ENCODE measurements at places on chromosomes 13 and 19. TPM values are rescaled to one million over a fixed set of nuclear protein-coding genes. Genes with fewer than 3 reads are reported as not detected.

DNA sequence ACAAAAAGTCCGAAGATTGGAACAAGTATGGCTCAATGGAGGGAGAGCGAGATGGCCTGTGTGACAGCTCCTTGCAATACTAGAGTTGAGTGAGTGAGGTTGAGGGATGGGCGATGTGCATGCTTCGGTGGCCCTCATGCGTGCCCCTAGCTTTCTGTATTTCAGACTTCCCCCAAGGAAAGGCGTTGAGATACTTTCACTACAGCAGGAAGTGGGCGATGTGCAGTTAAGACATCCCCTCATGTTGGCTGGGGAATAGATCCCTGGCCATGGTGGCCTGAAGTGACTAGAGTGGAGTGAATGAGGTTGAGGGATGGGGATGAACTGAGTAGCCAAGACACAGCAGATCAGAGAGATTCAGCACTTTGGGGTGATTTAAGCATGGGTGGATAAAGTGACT, 633.9 kb upstream of the GPC6 start:
- no peak overlapping the region for H3K27ac ChIP-seq
- no peaks in the 10 kb centered on the region for H3K27me3 ChIP-seq
- H3K4me3 ChIP-seq, result no peak overlapping the region

- peak; percentile 19 for DNase-seq
- H3K4me3 ChIP-seq, result no peak overlapping the region
- no peaks in the 10 kb centered on the region for H3K36me3 ChIP-seq
- H3K27ac ChIP-seq, result no peak overlapping the region
These were observed 185.4 kb downstream of the KDM4B start for GRCh38 chr19:5154129-5154798.

DNA sequence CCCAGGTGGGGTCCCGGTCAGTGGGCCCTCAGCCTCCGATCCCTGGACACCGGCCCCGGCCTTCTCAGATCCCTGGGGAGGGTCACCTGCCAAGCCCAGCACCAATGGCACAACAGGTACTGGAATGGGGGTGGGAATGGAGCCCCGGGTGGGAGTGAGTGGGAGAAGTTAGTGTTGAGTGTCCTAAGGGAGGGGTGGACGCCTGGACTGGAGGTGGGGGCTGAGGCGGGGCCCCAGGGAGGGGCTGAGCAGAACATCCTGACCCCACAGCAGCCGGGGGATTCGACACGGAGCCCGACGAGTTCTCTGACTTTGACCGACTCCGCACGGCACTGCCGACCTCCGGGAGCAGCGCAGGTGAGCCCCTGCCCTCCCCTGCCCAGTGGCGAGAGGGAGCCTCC, 17.7 kb downstream of the EPN1 start:
- H3K36me3 ChIP-seq, result no peaks in the 10 kb centered on the region
- DNase-seq, result no peak
- no peaks in the 10 kb centered on the region for H3K27me3 ChIP-seq
- no peak overlapping the region for H3K27ac ChIP-seq

- H3K4me1 ChIP-seq, result peaks cover 4% of the 10 kb centered on the region
- no peaks in the 10 kb centered on the region for H3K36me3 ChIP-seq
- H3K27me3 ChIP-seq, result peaks cover 15% of the 10 kb centered on the region
- no peak overlapping the region for H3K4me3 ChIP-seq
- DNase-seq, result no peak
These were observed 2.0 kb downstream of the GSX1 start for GRCh38 chr13:27794368-27794691.

The FCER2 gene
- total RNA-seq, result not detected

The ZGLP1 gene
- not detected for total RNA-seq

- no peak overlapping the region for H3K27ac ChIP-seq
- no peak overlapping the region for H3K4me3 ChIP-seq
- no peaks in the 10 kb centered on the region for H3K27me3 ChIP-seq
- no peaks in the 10 kb centered on the region for H3K4me1 ChIP-seq
- no peaks in the 10 kb centered on the region for H3K36me3 ChIP-seq
- no peak for DNase-seq
These were observed 457.9 kb downstream of the FOXO1 start for GRCh38 chr13:40208517-40208916.

The SIGLEC12 gene
- not detected for total RNA-seq

DNA sequence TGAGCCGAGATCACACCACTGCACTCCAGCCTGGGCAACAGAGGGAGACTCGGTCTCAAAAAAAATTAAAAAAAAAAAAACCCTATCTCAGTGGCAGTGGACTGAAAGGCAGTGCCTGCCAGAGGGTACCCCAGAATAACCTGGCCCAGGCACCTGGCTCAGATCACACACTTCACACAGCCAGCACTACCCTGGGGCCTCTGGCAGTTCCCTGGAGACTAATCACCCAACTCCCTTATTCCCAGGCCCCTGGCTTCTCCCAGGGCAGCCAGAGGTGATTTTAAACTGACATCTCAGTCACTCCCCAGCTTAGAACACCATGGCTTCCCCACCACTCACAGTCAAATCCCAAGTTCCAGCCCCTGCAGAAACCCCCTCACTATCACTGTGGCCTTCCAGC, 3.5 kb upstream of the SLC27A5 start:
- DNase-seq, result no peak
- no peaks in the 10 kb centered on the region for H3K4me1 ChIP-seq
- H3K36me3 ChIP-seq, result no peaks in the 10 kb centered on the region
- H3K4me3 ChIP-seq, result no peak overlapping the region
- H3K27ac ChIP-seq, result no peak overlapping the region

GRCh38 chr13:42392716-42393572, 121.0 kb downstream of the AKAP11 start:
- H3K36me3 ChIP-seq, result no peaks in the 10 kb centered on the region
- H3K27me3 ChIP-seq, result no peaks in the 10 kb centered on the region
- no peaks in the 10 kb centered on the region for H3K4me1 ChIP-seq
- no peak overlapping the region for H3K27ac ChIP-seq
- no peak overlapping the region for H3K4me3 ChIP-seq

The PGLYRP2 gene
- total RNA-seq, result not detected

The CYP4F2 gene
- 0.14 TPM for total RNA-seq

The SOX1 gene
- not detected for total RNA-seq

GRCh38 chr19:41330481-41330880, 20.5 kb downstream of the CCDC97 start:
- H3K4me3 ChIP-seq, result no peak overlapping the region
- DNase-seq, result no peak
- H3K4me1 ChIP-seq, result no peaks in the 10 kb centered on the region
- H3K27ac ChIP-seq, result no peak overlapping the region
- no peaks in the 10 kb centered on the region for H3K27me3 ChIP-seq

GRCh38 chr13:84784443-84785153, 902.3 kb upstream of the SLITRK1 start:
- H3K27ac ChIP-seq, result no peak overlapping the region
- no peak overlapping the region for H3K4me3 ChIP-seq
- H3K36me3 ChIP-seq, result no peaks in the 10 kb centered on the region
- H3K27me3 ChIP-seq, result no peaks in the 10 kb centered on the region
- no peak for DNase-seq

DNA sequence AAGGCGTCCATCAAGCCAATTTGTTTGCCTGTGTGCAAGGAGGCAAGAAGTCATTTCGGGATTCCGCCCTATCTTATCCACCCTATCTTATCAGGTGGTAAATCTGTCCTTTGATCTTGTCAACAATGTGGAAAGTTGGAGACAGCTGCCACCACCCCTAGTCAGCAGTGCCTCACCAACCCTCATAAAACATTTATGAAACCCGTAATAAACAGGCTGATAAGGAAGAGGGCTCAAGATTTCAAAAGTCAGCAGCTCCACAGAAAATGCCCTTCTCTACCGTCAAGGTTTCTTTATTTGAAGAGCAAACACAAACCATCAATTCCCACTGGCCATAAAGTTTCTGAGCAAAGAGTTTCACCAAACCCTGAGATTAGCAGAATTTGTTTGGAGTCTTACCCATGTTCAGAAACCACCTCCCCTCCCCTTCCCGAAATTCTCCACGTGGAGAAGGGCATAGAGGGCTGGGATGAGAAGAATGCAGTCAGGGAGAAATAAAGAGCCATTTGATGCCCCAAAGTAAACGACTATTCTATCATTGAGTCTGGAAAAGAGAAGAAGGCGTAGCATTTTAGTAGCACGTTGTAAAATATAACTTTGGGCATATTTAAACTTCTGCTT, 196.0 kb upstream of the GPR12 start:
- no peak for DNase-seq
- no peak overlapping the region for H3K27ac ChIP-seq
- no peaks in the 10 kb centered on the region for H3K4me1 ChIP-seq
- H3K4me3 ChIP-seq, result no peak overlapping the region
- H3K36me3 ChIP-seq, result no peaks in the 10 kb centered on the region

GRCh38 chr19:55066107-55066709, 3.3 kb upstream of the RDH13 start:
- H3K4me1 ChIP-seq, result no peaks in the 10 kb centered on the region
- H3K4me3 ChIP-seq, result no peak overlapping the region
- no peaks in the 10 kb centered on the region for H3K36me3 ChIP-seq
- DNase-seq, result no peak

DNA sequence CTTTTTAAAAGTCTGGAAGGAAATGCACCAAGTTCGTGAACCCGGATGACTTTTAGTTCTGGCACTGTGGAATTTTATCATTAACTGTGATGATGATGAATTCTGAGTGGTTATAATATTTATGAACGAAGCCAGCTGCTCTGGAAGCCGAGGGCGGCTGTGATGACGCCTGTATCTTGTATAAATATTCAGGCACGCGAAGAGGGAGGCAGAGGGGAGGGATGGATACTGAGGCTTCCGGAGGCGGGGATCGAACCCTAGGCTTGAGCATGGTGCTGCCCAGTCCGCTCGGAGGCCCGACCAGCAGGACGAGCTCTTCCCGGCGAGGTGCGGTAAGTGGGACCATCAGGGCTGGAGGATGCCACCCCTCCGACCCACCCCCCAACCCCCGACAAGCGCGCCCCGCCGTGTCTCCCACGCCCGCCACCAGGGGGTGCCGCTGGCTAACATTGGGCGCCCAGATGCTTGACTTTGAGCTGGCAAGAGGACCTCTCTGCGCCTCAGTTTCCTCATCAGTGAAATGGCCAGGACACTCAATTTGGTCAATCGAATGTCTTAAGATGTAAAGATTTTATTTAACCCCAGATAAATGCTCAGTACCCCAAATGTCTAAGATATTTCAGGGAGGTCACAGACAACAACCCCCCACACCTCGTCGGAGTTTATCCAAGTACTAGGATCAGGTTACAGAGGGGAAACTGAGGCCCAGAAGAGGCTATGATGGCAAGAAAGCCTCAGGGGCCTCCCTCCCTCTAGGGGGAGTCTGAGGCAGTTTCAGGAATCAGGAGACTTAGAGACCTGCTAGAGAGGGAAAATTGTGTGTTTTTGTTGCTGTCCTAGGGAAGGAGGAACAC, 4.5 kb upstream of the RAB3A start:
- peak; percentile 37 for DNase-seq
- no peaks in the 10 kb centered on the region for H3K4me1 ChIP-seq
- no peaks in the 10 kb centered on the region for H3K27me3 ChIP-seq

- H3K27ac ChIP-seq, result no peak overlapping the region
- H3K4me1 ChIP-seq, result no peaks in the 10 kb centered on the region
- no peaks in the 10 kb centered on the region for H3K36me3 ChIP-seq
- H3K4me3 ChIP-seq, result no peak overlapping the region
- no peak for DNase-seq
These were observed 45.7 kb downstream of the C1QTNF9 start for GRCh38 chr13:24355103-24355502.

- no peaks in the 10 kb centered on the region for H3K36me3 ChIP-seq
- no peaks in the 10 kb centered on the region for H3K27me3 ChIP-seq
- no peaks in the 10 kb centered on the region for H3K4me1 ChIP-seq
- no peak overlapping the region for H3K4me3 ChIP-seq
- no peak for DNase-seq
These were observed 169.0 kb upstream of the UFM1 start for GRCh38 chr13:38180670-38181069.

The PROZ gene
- not detected for total RNA-seq

The FFAR2 gene
- not detected for total RNA-seq

DNA sequence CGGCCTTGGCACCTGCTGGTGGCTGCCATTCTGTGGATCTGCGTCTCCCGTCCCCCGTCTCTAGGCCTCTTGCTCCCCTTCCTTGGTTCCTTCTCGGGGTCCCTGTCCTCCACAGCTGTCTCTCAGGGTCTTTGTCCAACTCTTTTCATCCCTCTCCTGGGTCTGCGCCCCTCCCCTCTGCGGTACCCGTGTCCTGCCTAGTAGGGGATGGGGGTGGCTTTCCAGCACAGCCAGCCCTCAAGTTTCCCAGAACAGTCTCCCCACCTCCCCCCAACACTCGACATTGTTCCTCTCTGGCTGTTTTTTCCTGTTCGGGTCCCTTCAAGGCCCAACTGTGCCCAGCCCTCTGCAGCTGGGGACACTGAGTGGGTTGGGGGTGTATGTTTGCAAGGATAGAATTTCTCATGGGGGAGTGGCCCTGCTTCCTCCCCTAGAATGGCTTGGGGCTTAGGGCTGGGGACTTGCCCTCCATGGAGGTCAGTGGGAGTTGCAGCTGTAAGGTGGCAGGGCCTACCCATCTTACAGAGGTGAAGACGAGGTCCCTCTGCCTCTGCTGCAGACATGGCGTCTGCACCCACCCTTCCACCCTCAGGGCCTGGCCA, 762 bp upstream of the ADM5 start:
- no peaks in the 10 kb centered on the region for H3K4me1 ChIP-seq
- DNase-seq, result no peak
- H3K27me3 ChIP-seq, result no peaks in the 10 kb centered on the region

The YJEFN3 gene
- total RNA-seq, result not detected

The LGALS14 gene
- total RNA-seq, result not detected

The RXFP2 gene
- 4.1 TPM for total RNA-seq

- H3K4me1 ChIP-seq, result no peaks in the 10 kb centered on the region
- no peak for DNase-seq
- no peak overlapping the region for H3K27ac ChIP-seq
- no peak overlapping the region for H3K4me3 ChIP-seq
- no peaks in the 10 kb centered on the region for H3K36me3 ChIP-seq
These were observed 273.1 kb downstream of the PCDH20 start for GRCh38 chr13:61142506-61142905.

DNA sequence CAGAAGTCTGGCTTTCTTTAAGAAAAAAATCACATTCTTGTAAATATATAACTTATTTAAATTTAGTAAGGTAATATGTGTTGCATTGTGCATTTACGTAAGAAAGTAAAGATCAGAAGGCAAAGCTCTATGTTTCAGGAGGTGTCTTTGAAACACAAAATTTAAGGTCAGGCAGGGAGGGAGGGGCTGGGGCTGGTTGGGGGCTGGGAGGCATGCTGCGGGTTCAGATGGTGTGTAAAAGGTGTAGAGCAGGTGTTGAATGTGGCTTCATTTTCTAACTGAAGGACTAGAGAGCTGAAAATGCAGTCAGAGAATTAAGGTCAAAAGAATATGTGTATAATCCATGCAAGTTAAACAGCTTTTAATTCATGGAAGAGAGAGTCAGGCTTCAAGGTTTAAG, 14.3 kb downstream of the FAM216B start:
- H3K27me3 ChIP-seq, result no peaks in the 10 kb centered on the region
- no peak overlapping the region for H3K4me3 ChIP-seq
- DNase-seq, result no peak
- H3K4me1 ChIP-seq, result no peaks in the 10 kb centered on the region

The GIPR gene
- total RNA-seq, result not detected

DNA sequence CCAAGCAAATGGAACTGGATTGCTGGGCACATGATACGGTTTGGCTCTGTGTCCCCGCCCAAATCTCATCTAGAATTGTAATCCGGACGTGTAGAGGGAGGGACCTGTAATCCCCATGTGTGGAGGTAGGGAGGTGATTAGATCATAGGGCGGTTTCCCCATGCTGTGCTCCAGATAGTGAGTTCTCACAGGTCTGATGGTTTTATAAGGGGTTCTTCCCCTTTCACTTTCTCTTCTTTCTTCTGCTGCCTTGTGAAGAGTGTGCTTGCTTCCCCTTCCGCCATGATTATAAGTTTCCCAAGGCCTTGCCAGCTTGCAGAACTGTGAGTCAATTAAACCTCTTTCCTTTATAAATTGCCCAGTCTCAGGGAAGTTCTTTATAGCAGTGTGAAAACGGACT, 32.6 kb upstream of the MTIF3 start:
- H3K36me3 ChIP-seq, result no peaks in the 10 kb centered on the region
- no peak overlapping the region for H3K27ac ChIP-seq
- no peak overlapping the region for H3K4me3 ChIP-seq
